PC-3 (cell line): ENCODE measurements at places on chromosomes 2 and 18.

GRCh38 chr2:40359811-40360210, 92.1 kb downstream of the SLC8A1 start:
- no peak for DNase-seq

- peak; percentile 49 for DNase-seq
Measured at GRCh38 chr2:27959496-27959895, 69.0 kb downstream of the BABAM2 start.

DNA sequence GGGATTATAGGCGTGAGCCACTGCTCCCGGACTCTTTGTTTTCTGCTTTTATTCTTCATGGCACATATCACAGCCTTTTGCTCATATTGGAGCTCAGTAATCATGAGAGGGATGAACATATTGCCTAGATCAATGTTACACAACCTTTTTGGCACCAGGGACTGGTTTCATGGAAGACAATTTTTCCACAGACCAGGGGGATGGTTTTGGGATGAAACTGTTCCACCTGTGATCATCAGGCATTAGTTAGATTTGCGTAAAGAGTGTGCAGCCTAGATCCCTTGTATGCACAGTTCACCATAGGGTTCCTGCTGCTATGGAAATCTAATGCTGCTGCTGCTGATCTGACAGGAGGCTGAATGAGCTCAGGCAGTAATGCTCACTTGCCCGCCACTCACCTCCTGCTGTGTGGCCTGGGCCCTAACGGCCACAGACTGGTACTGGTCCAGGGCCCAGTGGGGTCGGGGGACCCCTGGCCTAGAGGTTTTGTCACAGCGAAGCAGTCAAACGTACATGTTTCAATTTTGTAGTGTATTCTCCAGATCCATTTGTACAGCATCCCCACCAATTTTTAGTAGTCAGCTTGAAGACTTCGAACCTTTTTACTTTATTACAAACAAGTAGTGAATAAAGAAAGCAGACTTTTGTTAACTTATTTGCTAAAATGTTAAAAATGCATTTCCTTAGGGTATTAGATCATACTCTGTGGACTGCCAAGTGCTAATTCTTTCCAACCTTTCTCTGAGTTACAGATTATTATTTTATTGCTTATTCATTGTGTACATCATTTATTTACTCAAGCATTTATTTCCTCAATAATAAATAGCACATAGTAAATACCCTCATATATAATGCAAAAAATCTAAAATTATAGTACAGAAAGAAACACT, 6.2 kb downstream of the DAW1 start:
- peak; percentile 29 for DNase-seq

GRCh38 chr2:110950281-110950680, 170.4 kb upstream of the BCL2L11 start:
- no peak for DNase-seq

GRCh38 chr18:32383050-32383819, 87.4 kb downstream of the GAREM1 start:
- peak; percentile 79 for DNase-seq

DNA sequence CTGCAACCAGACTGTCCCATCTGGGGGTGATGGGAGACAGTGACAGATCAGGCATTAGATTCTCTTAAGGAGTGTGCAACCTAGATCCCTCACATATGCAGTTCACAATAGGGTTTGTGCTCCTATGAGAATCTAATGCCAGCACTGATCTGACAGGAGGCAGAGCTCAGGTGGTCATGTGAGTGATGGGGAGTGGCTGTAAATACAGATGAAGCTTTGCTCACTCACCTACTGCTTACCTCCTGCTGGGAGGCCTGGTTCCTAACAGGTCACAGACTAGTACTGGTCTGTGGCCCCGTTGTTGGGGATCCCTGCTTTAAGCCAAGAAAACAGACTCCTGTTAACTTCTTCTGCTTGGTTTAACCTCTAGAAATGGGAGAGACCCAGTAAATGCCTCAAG, 3.2 kb downstream of the CYP27A1 start:
- DNase-seq: no peak

- DNase-seq: no peak
Measured at GRCh38 chr2:9294764-9295163, 88.2 kb downstream of the ASAP2 start.

- peak; percentile 52 for DNase-seq
Measured at GRCh38 chr2:17878281-17879136, at the start of gene KCNS3. KCNS3 (plus strand) TSS chr2:17878667; CDS start chr2:17931009, 52,342 bp downstream.

DNA sequence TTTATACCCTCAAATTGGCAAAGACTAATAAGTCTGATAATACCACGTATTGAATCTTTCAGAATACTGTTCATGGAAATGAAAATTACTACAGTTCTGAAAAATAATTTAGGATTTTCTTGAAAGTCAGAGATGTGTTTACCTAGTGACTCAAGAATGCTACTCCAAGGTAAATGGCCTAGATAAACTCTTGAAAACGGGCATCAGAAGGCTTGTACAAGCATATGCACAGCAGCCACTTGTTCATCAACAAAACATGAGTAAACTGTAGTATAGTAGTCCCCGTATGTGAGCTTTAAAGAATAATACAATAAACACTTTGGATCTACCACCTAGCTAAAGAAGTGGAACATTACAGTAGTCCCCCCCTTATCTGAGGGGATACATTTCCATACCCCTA, 157.5 kb downstream of the THADA start:
- peak; percentile 66 for DNase-seq
